ENCODE measurements at places on chromosomes 2 and 18.
A peak's percentile ranks its signal among the peaks of the same experiment; 100 is the strongest.

DNA sequence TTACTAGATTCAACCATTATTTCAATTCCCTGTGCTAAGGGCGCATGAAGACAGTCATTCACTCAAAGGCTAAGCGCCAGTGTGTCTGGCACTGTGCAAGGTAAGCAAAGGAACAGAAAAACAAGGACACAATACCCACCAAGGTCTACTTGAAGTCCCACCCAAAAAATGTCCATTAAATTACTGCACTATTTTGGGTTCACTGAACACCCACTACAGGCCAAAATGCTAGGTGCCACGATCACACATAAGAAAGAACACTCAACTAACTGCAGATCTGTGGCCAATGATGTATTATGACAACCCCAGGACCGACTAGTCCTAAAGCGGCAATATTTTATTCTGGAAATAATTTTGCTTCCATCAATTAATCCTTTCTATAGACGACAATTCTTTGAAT, 1.8 kb downstream of the TMEM131 start:
- no peak for DNase-seq

GRCh38 chr2:166417669-166418068, 41.9 kb upstream of the SCN9A start:
- no peak for DNase-seq

DNA sequence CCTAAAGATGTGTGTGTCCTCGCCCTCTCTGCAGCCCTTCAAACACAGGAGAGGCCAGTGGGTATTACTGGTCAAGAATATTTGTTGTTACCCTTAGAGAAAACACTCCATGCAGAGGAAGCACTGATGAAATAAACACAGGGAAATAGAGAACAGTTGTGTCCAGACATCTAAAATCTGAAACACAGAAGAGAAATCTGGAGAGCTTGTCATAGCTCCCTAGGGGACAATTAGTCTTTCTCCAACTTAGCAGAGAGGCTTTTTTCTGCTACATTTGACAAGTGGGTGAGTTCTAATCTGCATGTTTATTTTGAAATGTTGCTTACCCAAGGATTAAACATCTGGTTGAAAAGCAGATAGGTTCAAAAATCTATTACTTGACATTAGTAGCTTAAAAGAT, 190.1 kb downstream of the CTNNA2 start:
- no peak for DNase-seq

GRCh38 chr2:23404426-23404825, 19.4 kb downstream of the KLHL29 start:
- no peak for DNase-seq

GRCh38 chr2:11784747-11785610, 38.5 kb downstream of the LPIN1 start:
- peak; percentile 46 for DNase-seq

DNA sequence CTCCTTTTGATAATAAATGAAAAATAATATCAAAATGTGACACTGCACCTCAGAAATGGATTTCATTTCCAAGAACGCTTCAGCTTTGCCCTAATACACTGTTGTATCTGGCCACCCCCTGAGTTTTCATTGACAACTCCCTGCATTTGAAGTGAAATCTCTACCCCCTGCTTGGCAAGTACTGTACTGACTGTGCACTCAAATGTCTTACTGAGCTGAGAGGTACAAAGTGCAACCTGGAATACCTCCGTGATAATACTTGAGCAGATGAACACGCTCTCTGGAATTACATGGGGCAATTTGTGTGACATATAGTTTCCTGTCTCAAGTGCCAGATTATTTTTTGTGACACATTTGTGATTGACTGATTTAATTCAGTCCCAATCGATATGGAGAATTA, 231.1 kb downstream of the LRP1B start:
- no peak for DNase-seq

DNA sequence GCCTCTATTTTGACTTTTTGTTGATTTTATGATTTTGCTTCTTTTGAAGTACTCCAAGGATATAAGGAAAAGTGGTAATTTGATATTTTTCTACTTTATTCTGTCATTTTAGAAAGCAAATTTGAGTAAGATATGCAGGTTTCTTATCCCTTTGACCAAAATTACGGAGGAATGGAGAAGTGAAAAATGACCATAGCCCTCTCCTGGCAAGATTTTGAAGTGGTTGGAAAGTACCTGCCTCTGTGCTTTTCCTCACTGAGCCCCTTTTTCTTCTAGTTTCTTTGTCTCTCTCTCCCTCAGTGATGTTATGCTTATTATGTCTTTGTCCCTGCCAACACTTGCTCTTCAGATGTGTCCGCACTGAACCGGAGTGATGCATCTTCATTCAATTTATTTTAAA, 898.1 kb downstream of the EPHA4 start:
- DNase-seq: no peak

Measured in stimulated activated CD4-positive, alpha-beta T cell treated with anti-CD3 and anti-CD28 coated beads, Interleukin-4, amount 100 ng/mL, for 24 hours (primary cell).